Muscle of arm (tissue), 14 donors: ENCODE measurements at places on chromosomes 4 and X.

- no peak for DNase-seq
These were observed 288.8 kb downstream of the HS3ST1 start for GRCh38 chr4:11139871-11140270.

- DNase-seq: no peak
These were observed 84.2 kb downstream of the NFKB1 start for GRCh38 chr4:102585329-102585728.

GRCh38 chr4:182074810-182075209 lies 168.4 kb upstream of the TENM3 start:
- no peak for DNase-seq

DNA sequence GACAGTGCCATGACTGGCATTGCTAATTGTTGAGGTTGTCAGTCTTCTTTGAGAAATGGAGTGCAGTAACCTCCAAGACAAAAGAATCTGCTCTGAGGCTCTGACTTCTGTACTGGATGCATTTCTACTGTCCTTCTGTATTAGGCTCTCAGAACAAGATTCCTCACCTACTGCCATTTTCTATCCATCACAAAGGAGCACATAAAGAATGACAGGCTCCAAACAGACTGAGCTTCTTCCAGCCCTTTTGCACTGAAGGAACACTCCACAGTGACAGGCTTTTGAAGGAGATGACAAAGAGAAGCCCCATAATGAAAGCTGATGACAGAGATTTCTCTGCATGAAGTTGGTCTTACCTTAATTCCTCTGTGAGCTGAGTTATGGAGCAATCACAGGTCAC lies 162.2 kb downstream of the PCDH19 start:
- no peak for DNase-seq

DNA sequence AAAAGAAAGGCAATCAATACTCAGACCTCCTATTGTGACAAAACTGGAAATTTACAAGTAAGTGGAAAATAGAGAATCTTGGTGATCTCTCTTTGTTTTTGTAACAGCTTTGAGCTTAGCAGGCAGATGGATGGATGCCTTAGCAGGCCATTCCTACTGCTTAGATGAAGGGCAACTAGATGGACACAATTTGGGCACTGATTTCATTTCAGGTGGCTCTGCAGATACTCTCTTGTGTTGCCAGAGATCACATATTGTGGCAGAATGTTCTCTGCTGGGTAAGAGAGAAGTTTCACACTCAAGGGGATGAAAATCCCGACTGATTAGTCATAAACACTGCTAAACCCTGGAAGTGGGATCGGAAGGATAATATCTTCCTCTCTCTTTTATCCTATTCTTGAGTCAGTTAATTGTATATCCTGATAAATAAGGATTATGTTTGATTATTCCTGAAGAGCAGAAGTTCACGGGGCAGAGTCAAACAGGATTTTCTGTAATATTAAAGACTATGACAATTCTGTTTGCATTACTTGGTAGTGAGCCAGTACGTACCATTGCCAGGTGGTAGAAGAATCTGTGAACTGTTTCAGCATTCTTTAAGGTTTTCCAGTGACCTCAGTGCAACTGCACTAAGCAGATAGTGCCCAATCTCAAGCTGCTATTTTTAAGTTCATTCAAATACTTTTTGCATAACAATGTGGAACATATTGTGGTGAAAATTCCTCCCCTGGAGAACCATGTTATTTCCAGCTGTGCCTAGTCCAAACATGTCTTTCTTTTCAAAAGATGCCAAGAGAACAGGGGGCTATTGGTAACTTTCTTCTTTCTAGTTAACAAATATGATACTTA lies 974.3 kb downstream of the FSTL5 start:
- DNase-seq: no peak
